ENCODE measurements at places on chromosomes 5 and 9. TPM values are rescaled to one million over a fixed set of nuclear protein-coding genes. Genes with fewer than 3 reads are reported as not detected.

- peak; percentile 22 for DNase-seq
Observed at GRCh38 chr5:102561894-102562760, 63.3 kb upstream of the SLCO6A1 start.

DNA sequence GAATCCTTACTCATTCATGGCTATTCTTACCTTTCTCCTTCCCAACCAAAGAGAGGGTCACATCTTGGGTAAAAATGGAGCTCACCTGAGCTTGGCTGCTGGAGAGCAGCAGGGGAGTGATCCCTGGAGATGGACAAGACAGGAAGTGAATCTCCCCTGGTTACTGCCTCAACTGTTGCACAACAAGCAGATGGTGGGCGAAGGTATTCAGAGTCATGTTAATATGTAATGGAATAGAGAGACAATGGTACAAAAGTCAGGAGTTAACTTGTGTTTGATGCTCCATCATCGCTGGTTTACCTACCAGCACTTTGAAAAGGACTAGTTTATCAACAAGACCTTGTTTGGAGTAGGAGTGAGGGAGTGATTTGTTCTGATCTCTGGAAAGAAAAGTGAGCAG is 13.0 kb upstream of the PLPP1 start:
- peak; percentile 68 for DNase-seq

Gene ZNF879
- 2.8 TPM for total RNA-seq

Gene FBP1
- 2.3 TPM for total RNA-seq

All from renal cortical epithelial cell (primary cell).